GM20000 (cell line): ENCODE measurements at places on chromosomes 6 and 20.

GRCh38 chr6:40492187-40492586 is 95.0 kb downstream of the LRFN2 start:
- DNase-seq: no peak

DNA sequence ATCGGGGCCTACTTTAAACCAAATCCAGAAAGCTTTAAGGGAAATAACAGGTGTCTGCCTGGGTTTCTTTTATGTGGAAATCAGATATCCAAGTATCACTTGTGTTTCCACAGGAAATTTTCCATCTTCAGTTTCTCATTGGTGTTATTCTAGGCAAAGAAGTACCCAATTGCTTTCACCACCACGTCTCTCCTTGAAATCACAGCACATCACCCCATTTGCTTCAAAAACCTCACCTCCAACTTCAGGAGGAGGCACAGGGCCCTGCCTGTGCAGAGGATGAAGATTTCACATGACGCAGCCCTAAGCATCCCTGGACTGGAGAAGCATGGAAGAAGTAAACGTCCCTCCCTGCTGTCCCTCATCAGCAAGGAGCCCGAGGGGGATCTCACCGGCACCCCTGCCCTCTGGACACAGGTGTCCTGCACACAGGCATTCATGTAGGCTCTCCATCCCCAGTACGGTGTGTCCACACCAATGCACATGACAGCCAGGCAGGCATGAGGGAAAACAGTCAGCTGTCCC is 182.3 kb downstream of the TBXT start:
- no peak for DNase-seq

DNA sequence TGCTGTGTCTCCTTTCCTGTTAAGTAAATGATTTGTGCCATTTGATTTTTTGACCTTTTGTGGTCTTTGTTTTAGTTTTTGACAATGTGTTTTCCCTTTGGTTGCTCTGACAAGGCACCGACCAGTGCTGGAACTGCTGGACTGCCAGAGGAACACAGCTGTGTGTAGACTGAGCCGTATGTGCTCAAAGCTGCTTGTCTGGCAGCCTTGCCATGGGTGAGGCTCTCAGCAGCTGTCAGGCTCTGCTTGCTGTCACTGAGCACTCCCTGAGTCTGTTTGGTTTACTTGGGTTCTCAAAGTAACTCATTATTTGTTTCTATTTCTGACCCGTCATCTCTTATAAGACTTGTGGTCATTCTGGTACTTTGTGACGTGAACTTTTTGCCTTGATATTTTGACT is 15.1 kb upstream of the SNRPB start:
- DNase-seq: no peak

GRCh38 chr6:84467296-84467695 is 239.9 kb upstream of the CEP162 start:
- no peak for DNase-seq

- DNase-seq: no peak
Observed at GRCh38 chr6:99093456-99094190, 145.9 kb upstream of the FBXL4 start.

- no peak for DNase-seq
Observed at GRCh38 chr6:123276546-123276980, 280.5 kb downstream of the CLVS2 start.

- peak; percentile 45 for DNase-seq
Observed at GRCh38 chr6:42960243-42961019, at the start of gene GNMT. Gene GNMT (plus strand): TSS chr6:42960754. CDS start chr6:42960768, 14 bp downstream.

DNA sequence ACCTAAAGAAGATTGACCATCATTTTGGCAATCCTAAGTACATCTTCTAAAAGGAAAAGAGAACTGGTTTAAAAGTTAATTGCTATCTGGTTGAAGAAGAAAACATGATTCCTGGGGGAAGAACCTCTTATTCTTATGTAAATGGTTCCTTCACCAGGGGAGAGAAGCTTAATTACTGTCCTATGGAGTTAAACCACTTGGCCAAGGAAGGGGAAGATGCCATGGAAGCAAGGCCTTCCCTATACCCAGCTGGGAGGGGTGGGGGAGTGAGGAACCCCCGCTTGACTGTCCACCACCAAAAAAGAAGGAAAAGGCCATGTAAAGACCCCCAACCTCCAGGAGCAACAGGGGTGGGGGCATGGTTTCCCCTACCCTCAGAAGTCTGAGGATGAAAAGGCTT is 962.1 kb downstream of the GRIK2 start:
- no peak for DNase-seq

DNA sequence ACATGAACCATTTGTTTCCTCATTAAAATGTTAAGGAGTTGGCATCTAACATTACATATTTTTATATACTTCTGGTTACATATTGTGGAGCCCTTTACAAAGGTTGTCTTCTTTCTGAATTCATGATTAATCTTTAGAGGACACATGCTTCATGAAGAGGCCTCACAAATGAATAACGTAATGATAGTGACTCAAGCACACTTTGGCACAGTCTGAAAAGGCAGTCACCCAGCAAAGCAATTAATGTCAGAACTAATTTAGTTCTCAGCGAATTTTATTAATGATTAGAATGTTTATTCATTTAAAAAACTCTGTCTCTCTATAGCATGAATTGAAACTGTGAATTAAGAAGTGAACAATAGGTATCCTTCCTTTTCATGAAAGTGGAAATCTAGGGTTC is 854.2 kb downstream of the PHF3 start:
- no peak for DNase-seq

DNA sequence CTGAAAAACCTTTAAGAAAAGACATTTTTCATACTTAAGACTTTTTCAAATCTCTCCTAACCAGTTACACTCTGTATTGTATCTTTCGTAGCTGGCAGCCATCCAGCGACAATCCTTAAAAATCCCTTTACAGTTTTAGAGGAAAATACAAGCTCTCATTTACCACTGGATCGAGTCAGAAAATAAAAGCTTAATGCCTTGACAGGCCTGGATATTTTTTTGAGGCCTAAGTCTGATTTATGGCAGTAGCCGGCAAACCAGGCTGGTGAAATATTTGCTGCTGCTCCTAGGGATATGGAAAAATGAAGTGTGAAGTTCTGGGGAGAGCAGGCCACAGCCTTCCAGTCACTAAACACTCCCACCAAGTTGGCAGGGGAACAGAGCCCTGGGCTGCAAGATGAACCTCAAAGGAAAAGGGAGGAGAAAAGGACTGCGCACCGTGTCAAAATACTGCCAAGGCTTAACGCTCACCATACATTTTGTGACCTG is 213.0 kb upstream of the SUPT3H start:
- DNase-seq: no peak

DNA sequence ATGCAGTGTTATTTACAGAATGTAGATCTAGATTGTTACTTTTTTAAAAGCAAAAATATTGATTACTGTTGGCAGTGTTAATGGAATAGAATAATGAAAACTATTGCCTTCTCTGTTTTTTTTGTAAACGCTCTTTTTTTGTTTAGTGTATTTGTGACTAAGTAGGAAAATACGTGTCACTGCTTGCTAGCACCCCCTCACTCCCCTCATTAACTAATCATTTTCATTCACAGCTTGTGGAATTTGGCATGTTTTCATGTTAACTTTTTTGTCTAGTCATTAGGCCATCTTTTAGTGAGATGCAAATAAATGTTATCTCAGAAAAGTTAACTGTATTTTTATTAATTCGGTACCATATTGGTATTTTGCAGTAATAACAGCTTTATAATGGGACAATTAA is 29.8 kb downstream of the ADGRG6 start:
- DNase-seq: no peak

- peak; percentile 54 for DNase-seq
Observed at GRCh38 chr6:37565267-37566110, 65.8 kb upstream of the CCDC167 start.

DNA sequence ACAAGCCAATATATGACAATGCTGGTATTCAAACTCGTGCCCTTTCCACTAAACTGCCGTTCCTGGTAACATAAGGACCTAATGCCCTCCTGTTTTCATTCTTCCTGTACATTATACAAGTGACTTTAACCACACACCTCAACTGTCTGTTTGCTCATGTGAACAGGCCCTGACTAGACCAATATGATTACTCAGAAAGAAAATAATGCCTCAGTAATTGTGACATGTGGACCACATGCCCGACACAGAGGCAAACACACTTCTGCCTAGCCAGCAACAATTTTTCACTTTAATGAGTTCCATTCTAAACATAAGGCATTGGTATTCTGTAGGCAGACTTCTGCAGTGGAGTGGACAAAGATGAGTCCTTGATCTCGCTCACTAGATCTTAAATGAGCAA is 30.0 kb downstream of the SLC22A16 start:
- DNase-seq: no peak

DNA sequence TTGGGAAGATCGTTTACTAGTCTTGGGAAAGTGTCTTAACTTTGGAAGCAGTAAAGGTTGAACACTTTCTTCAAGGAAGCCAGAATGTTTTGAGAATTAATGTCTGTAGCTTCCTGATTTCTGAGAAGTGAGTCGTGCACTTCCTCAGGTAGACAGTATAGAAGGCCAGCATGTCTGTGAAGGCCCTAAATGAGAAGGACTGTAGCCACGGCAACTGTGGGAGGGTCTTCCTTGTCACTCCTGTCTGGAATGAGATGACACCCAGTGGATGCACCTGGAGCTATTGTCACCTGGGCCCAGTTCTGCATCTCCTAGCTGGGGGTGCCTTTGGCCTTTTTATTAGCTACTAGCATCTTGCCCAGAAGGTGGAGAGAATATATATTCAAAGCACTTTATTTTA is 8.8 kb downstream of the STX16 start:
- DNase-seq: no peak

DNA sequence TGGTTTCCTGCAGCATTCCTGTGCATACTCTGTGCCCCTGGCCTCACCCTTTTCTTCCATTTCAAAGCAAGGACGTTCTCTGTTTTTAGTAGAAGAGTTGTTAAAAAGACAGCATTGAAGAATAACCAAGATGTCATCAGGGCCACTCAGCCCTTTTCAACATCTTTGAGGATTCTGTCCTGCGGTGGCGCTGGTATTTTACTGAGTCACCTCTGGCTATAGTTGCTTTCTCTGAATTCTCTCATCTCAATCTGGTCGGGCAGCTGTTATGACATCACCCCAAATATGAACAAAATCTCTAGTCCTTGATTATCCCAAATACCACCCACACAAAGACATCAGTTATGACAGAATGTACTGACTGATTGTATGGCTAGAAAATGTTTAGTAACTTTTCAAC is 204.2 kb downstream of the GRIK2 start:
- no peak for DNase-seq

DNA sequence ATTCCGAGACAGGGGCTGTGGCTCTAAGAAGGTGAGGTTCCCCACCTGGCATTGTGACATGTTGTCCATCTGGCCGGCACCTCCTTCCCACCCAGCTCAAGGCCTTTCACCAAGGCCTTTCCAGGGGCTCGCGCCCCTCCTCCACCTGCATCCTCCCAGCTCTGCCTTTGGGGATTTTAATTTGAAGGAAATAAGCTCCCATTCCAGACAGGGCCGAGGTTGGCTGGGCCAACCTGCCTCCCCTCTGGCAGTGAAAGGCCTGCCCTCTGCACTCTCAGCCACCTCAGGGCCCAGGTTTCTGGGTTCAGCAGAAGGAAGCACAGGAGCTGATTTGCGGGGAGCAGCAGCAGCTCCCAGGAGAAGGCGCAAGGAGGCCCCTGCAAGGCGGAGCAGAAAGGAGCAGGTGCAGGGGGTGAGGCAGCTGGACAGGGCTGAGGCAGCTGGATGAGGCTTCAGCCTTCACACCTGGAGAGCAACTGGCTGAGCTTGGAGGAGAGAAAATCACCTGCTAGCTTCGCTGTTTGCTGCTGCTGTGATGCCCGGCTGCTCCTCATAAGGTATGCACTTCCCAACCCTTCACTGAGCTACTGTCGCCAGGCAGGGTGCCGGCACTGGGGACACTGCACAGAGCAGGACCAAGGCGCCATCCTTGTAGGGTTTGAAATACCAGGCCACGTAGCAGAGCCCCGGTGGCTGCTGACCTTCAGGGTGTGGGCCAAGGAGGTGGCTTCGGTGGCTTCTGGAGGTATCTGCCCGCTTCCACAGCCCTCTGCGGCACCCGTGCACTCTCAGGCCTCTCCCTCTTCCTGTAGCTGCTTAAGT is 147.0 kb downstream of the SYNDIG1 start:
- no peak for DNase-seq

DNA sequence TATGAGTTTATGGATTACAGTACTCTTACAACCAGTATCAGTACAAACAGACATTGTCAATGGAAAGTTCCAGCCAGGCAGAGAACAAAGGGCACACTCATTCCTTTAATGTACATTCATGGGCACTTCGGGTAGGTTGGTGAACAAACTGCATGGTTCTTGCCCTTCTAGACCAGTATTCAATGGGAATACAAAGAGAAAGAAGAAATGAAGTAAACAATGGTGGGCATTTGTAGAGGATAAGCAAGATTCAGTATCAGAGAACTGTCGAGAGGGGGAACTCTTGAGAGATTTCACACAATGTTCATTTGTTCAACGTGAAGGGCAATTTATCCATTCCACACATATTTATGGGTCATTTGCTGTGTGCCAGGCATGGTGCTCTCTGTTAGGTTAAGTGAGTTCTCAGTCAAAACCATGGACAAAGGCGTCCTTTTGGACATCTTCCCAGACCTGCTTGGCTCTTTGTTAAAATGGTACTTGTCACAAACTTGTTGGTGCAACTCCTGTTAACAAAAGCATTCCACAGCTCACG is 714.8 kb downstream of the DHX35 start:
- DNase-seq: peak; percentile 10

- DNase-seq: no peak
Observed at GRCh38 chr6:71335544-71335943, 46.9 kb downstream of the OGFRL1 start.

- DNase-seq: no peak
Observed at GRCh38 chr6:142935553-142936517, 9.1 kb downstream of the HIVEP2 start.

- no peak for DNase-seq
Observed at GRCh38 chr6:116120430-116120829, 5.5 kb downstream of the COL10A1 start.

DNA sequence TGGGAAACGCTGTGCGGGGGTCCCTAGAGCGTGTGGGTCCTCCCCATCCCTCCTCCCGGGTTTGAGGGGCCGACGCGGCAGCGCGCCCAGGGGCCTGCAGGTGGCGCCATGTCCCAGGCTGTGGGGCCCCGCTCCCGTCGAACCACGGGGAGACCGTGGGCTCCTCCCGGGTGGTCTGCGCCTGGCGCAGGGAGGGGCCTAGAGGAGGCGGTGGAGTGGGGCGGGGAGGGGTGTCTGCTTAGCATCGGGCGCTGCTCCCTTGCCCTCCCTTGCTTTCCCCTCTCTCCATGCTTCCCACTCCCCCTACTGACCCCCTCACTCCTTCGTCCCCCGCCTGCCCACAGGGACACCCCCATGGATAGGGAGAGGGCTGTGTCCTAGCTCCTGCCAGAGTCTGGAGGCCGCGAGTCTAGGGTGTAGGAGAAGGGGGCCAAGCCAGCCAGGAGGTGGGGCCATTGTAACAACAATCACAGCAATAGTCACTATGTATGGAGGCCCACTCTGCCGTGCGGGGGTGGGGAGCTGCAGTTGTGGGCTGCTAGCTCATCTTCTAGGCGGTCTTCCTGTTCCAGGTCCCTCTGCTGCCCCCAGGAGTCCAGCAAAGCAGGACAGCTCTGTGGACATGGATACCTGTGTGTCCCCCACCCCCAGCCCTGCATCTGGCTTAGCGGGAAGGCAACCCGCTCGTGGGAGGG is 51.7 kb downstream of the CHMP4B start:
- peak; percentile 87 for DNase-seq
